Neural cell (in vitro differentiated cells): ENCODE measurements at places on chromosomes 6 and 20. TPM values are rescaled to one million over a fixed set of nuclear protein-coding genes. Genes with fewer than 3 reads are reported as not detected.

The OR2J3 gene
- polyA plus RNA-seq, result not detected in 2 replicates

The DYNLT2 gene
- 1.8 and 2.8 TPM in 2 replicates for polyA plus RNA-seq

The RIMS4 gene
- polyA plus RNA-seq, result 40.6 and 47.2 TPM in 2 replicates

The PI16 gene
- polyA plus RNA-seq, result 0.56 TPM in 1 of 2 replicates, not detected in the other

The HLA-DPB1 gene
- polyA plus RNA-seq, result 2.3 TPM in 1 of 2 replicates, not detected in the other

The EDN3 gene
- polyA plus RNA-seq, result 0.50 TPM in 1 of 2 replicates, not detected in the other

The FUCA2 gene
- 3.0 and 6.0 TPM in 2 replicates for polyA plus RNA-seq

The LRRN4 gene
- polyA plus RNA-seq, result 0.14 and 0.26 TPM in 2 replicates

The ECI2 gene
- 27.5 and 30.9 TPM in 2 replicates for polyA plus RNA-seq

The ZNF391 gene
- polyA plus RNA-seq, result 2.5 and 2.9 TPM in 2 replicates

The SLC32A1 gene
- 36.2 and 40.0 TPM in 2 replicates for polyA plus RNA-seq

The PAX1 gene
- polyA plus RNA-seq, result not detected in 2 replicates

The CD109 gene
- polyA plus RNA-seq, result 0.07 and 0.16 TPM in 2 replicates

The GSTA3 gene
- not detected in 2 replicates for polyA plus RNA-seq

The CST5 gene
- polyA plus RNA-seq, result not detected in 2 replicates

The ANKRD66 gene
- polyA plus RNA-seq, result not detected in 2 replicates

The SLCO4A1 gene
- 2.5 and 3.5 TPM in 2 replicates for polyA plus RNA-seq

The PDYN gene
- 17.3 and 17.7 TPM in 2 replicates for polyA plus RNA-seq

The CALHM4 gene
- 0.66 TPM in 1 of 2 replicates, not detected in the other for polyA plus RNA-seq

The WFDC10B gene
- polyA plus RNA-seq, result not detected in 2 replicates

The NOX3 gene
- polyA plus RNA-seq, result 0.11 TPM in 1 of 2 replicates, not detected in the other

The DNMT3B gene
- polyA plus RNA-seq, result 8.7 and 9.0 TPM in 2 replicates

The RIN2 gene
- 4.7 and 24.4 TPM in 2 replicates for polyA plus RNA-seq

The PLCB4 gene
- 13.1 and 18.3 TPM in 2 replicates for polyA plus RNA-seq

The VIP gene
- polyA plus RNA-seq, result 0.63 TPM in 1 of 2 replicates, not detected in the other
